ENCODE measurements at places on chromosomes 7 and 10.

- no peaks in the 10 kb centered on the region for H3K27me3 ChIP-seq
- H3K36me3 ChIP-seq, result no peaks in the 10 kb centered on the region
- no peak overlapping the region for H3K4me3 ChIP-seq
- no peak for DNase-seq
- no peaks in the 10 kb centered on the region for H3K4me1 ChIP-seq
- no peak overlapping the region for H3K27ac ChIP-seq
These were observed 219.6 kb downstream of the PTEN start for GRCh38 chr10:88082806-88083596.

DNA sequence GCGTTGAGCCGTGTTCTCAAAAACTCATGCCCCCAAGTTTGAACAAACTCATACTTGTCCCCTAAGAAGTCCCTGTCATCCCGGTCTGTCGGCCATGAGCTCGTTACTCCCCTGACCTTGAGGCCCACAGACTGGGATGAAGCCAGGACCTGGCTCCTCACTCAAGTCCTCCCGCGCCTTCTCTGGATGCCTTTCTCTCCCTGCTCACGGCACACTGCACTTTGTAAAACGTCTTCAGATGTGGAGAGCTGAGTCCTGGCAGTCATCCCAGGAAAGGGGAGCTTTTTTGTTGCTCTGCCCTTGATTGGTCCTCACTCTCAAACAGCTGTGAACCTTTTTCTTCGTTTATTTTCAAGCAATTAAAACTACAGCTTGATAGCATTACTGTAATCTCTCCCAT lies 110.8 kb downstream of the JAZF1 start:
- H3K36me3 ChIP-seq, result no peaks in the 10 kb centered on the region
- DNase-seq, result no peak
- peaks cover 1% of the 10 kb centered on the region for H3K4me1 ChIP-seq

DNA sequence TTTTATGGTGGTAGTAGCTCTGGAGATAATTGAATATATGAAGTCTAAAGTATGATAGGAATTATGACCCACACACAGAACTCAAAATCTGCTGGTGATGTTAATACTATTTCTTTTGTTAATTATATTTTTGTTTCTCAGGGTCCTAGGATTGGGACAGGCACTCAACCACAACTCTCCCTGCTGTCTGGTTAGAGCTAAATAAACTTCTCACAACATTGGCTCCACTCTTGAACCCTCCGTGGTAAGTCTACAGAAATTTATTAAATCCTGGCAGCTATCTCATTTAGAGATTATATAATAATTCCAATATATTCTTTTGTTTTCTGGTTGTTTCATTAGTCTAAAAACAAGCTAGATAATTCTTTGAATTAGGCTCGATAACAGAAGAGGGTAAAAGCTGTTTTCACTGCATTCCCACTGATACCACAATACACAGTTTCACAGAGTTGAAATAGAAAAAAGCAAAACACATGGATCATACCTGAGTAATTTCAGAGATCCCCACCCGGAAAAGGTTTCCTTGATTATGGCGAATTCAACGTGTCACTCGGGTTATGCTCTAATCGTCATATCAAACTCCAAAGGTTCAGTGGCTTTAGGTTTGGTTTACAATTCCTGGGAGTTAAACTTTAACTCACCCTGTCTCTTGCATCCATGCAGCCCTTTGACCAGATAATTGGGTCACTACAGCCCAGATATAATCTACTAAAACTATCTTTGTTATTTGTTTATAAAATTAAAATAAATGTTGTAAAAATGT lies at the start of gene A1CF:
Gene A1CF (minus strand): TSS at position 531 of the 763 bp plus-strand sequence. CDS start 25,687 bp downstream, outside the sequence.
- H3K4me1 ChIP-seq, result no peaks in the 10 kb centered on the region
- no peak for DNase-seq
- no peak within 1 kb of the TSS for H3K4me3 ChIP-seq
- H3K27me3 ChIP-seq, result no peaks in the 10 kb centered on the region

- H3K4me3 ChIP-seq, result peak overlapping the region; percentile 47
- peak; percentile 83 for DNase-seq
- no peaks in the 10 kb centered on the region for H3K36me3 ChIP-seq
- H3K4me1 ChIP-seq, result no peaks in the 10 kb centered on the region
- H3K27ac ChIP-seq, result no peak overlapping the region
These were observed 7.7 kb upstream of the OPN1SW start for GRCh38 chr7:128783143-128783861.

DNA sequence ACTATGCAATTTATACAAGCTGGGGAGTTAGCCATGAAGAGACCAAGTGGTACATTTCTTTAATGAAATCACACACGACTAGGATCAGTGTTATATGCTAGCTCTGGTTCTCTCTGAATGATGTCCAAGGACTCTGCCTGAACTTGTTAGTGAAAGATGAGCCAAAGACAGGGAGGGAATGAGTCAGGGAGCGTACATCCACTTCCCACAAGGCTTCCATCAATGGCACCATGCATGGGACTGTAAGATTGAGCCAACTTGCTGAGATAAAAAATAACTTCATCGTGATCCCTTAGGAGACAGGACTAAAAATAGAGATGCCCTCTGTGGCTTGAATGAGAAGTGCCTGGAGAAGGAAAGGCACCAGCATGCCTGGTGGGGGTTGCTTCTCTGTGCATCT lies 629.7 kb downstream of the ACTR3B start:
- no peak overlapping the region for H3K4me3 ChIP-seq
- no peaks in the 10 kb centered on the region for H3K36me3 ChIP-seq
- DNase-seq, result no peak
- H3K27ac ChIP-seq, result no peak overlapping the region
- H3K27me3 ChIP-seq, result no peaks in the 10 kb centered on the region
- no peaks in the 10 kb centered on the region for H3K4me1 ChIP-seq

GRCh38 chr7:55439627-55440026 lies 74.5 kb downstream of the LANCL2 start:
- no peak for DNase-seq
- H3K4me1 ChIP-seq, result no peaks in the 10 kb centered on the region
- H3K27ac ChIP-seq, result no peak overlapping the region
- no peaks in the 10 kb centered on the region for H3K27me3 ChIP-seq

All from iPS DF 6.9 (cell line).